Caco-2 (cell line): ENCODE measurements at places on chromosomes 3 and 15. TPM values are rescaled to one million over a fixed set of nuclear protein-coding genes. Genes with fewer than 3 reads are reported as not detected.

DNA sequence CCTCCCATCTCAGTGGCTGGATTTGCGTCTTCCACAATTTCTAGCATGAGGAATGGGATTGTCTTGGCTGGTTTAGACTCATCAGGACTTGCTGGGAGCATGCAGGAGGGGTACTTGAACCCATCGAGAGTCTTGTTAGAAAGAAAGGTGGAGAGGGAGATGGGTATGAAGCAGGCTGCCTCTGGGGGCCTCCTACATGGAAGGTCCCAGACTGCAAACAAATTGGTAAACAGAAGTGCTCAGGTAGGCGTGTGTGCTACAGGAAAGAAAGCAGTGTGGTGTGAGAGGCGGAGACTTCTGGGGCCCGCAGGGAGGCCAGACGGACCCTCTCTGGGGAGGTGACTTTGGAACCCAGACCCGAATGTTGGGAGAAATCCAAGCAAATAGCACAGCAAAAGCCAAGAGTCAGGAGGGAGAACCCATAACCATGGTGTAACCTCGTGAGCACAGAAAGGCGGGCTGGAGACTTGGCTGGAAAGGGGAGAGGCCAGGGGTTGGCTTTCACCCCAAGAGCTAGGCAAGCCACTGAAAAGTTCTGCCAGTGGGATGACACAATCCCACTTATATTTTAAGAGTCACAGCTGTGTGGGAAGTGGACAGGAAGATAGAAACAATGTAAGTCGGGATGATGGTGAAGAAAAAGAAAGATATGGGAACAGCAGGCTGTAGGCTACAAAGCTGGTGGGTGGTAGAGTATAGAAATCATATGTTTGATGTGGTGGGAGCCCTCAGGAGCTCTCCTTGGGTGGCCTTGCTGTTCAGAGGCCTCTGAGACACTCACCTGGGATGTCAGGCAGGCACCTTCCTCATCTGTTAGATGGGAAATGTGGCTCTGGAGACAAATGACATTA, 130.1 kb upstream of the PRR20G start:
- DNase-seq, result no peak

DNA sequence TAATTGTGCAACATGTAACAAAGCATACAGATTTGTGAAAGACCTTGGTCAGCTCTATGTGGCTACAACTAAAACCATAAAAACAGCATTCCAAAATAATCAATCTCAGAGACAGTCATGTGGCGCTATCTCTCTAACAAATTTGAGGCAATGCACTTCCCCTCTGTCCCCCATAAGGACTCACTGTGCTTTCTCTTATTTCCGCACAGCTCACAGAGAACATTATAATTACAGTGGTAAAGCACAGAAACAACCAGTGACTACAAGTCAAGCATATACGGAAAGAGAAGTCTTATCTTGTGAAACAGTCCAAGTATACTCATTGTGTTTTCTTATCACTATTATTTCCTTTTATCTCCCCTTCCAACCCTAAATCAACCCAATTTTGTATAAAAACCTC, 64.3 kb downstream of the RYK start:
- DNase-seq, result no peak

DNA sequence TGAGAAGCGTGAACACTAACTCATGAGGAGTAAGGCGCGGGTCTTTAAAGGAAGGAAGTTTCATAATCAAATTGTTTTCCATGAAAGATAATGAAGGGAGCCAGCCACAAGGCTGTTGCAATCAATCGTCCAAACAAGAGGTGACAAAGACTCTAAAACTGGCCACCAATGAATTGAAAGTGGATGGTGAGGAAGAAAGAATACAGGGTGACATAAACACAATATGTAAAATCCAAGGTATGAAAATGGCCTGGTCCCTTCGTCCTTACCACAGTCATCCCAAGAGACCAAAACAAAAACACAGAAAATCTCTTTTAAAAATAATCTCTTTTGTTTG, 12.0 kb downstream of the CD86 start:
- DNase-seq, result no peak

GRCh38 chr3:27089068-27089467, 280.1 kb downstream of the NEK10 start:
- no peak for DNase-seq

DNA sequence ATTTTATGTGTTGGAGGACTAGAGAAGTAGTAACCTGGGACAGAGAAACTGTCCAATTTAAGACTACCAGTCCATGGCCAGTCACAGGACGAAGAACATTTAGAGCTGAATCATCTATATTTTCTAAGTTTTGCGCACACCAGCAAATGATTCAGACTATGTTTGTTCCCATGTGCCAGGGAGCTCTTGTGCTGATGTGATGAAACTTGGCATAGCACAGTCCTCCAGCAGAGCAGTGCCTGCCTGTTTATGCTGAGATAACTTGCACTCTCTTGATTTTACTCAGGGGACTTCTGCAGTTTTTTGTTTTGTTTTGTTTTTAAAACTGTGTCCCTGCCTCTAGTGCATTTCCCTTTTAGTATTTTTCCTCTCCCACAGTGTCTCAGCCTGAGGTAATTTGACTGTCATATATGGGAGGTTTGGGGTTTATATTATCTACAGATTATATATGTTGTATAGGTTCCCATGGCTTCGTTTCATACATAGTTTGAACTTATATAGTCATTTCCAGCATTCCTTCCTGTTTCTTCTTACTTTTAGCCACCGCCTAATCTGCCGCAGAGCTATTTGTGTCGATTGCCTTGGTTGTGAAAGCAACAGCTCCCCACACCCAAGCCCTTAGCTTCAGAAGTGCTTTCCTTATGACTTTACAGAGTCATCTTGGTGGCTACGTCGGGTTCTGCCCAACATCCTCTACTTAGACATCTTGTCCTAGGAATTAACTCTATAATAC, 45.5 kb downstream of the PPM1L start:
- no peak for DNase-seq

GRCh38 chr3:70726096-70726938, 413.9 kb upstream of the MDFIC2 start:
- no peak for DNase-seq

DNA sequence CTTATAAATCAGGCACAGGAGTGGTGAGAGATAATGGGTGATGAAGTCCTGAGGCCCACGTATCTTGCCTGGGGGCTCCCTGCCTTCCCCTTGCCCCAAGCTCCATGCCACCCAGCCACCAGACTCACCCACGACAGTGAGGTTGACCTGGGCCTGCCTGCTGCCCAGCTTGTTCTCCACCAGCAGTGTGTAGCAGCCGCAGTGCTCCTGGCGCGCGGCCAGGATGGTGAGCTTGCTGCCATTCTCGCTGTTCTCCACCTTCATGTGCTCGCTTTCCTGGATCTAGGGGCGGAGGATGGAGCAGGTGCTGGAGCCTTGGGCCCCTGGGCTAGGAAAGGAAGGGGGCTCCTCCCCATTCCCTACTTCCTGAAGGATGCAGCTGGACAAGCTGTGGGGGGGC, 79.1 kb upstream of the HACD2 start:
- DNase-seq, result no peak

DNA sequence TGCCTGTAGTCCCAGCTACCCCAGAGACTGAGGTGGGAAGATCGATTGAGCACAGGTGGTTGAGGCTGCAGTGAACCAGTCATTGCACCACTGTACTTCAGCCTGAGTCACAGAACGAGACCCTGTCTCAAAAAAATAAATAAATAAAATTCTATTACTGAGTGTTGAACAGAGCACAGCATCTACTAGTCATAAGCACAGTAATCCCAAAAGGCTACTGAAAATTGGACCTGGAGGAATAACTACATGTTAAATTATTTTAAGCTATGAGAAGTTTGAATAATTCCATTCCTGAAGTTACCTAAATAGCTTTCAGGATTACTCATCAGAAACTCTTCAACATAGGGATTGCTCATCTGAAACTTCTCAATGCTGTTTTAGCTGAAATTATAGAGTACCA, 43.4 kb downstream of the ARMC8 start:
- no peak for DNase-seq

DNA sequence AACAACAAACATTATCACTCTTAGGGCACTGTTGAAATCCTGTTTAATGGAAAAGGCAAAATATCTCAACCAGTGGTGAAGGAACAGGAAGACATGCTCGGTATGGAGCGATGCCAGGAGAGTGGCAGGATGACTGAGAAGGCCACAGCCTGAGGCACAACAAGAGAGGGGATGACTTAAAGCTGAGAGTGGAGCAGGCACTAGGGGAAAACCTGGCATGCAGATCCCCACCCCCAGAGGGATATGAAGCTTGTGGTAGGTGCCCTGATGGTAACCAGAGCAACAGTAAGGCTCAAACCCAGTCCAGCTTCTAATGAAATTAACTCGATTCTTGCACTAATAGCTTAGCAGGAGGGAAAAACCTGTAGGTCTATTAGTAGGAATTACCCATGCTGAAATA, 40.4 kb downstream of the LYSMD4 start:
- DNase-seq, result no peak

GRCh38 chr15:68875377-68876116, 54.8 kb upstream of the SPESP1 start:
- peak; percentile 90 for DNase-seq

DNA sequence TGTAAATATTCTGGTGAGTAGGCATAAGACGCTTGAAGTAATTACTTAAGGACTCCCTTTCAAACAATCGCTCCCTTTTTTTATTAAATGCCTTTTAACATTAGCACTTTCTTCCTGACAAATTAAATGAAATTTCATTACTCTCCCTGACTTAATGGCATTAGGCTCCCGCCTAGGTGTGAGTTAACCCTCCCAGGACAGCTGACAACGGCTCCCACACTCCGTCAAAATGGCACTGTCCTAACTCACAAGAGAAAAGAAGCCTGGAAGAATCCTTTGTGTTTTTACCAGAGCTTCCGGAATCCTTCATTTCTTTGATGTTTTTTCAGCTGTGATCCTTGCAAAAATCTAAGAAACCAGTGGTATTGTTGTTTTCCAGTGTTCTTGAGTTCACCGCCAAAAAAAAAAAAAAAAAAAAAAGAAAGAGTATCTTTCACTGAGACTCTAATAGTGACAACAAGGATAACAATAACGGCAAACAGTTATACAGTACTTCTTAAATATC, 861.0 kb upstream of the NR2F2 start:
- no peak for DNase-seq

GRCh38 chr3:112133626-112134334, 732 bp upstream of the GCSAM start:
- DNase-seq, result no peak

GRCh38 chr3:45994419-45995235, 997 bp downstream of the FYCO1 start:
- DNase-seq, result no peak

TIMP4 gene
- 1.4 and 1.6 TPM in 2 replicates for total RNA-seq

XIRP1 gene
- total RNA-seq, result 0.14 TPM in 1 of 2 replicates, not detected in the other

PPCDC gene
- total RNA-seq, result 14.7 and 18.1 TPM in 2 replicates

MLH1 gene
- total RNA-seq, result 49.6 and 51.0 TPM in 2 replicates

FGF7 gene
- 0.18 TPM in 1 of 2 replicates, not detected in the other for total RNA-seq

CTDSPL gene
- total RNA-seq, result 56.5 and 60.9 TPM in 2 replicates

CCDC50 gene
- total RNA-seq, result 49.5 and 53.1 TPM in 2 replicates

RTP1 gene
- not detected in 2 replicates for total RNA-seq
